ENCODE measurements at places on chromosomes 16 and 17.

- DNase-seq: peak; percentile 65
These were observed at the start of gene CACNB1 for GRCh38 chr17:39197380-39198185. Gene CACNB1 (minus strand): TSS chr17:39197669. CDS start chr17:39197495, 174 bp downstream.

GRCh38 chr17:51029568-51030463 is 90.9 kb downstream of the SPAG9 start:
- no peak for DNase-seq

DNA sequence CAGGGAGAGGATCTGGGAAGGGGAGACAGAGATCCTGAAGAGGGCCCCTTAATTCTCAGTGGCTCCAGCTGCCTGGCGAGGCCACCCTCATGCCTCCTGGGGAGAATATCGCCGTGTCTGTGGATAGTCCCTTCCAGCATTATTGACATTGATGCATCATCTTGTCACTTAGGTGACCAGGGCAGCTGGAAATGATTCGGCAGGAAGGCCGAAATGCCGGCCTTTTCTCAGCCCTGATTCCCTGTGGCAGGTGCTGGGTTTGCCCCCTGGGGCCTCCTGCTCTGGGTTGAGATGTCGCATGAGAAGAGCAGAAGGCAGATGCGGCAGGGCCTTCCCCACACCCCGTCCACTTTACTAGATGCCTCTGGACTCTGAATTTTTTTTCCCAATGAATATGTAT is 89.5 kb downstream of the RAP1GAP2 start:
- no peak for DNase-seq

- DNase-seq: no peak
These were observed 19.9 kb downstream of the C17orf100 start for GRCh38 chr17:6671431-6671830.

- DNase-seq: no peak
These were observed 24.8 kb upstream of the MYO18A start for GRCh38 chr17:29205047-29205446.

GRCh38 chr17:46978489-46979146 is 435 bp downstream of the RPRML start:
- DNase-seq: no peak

DNA sequence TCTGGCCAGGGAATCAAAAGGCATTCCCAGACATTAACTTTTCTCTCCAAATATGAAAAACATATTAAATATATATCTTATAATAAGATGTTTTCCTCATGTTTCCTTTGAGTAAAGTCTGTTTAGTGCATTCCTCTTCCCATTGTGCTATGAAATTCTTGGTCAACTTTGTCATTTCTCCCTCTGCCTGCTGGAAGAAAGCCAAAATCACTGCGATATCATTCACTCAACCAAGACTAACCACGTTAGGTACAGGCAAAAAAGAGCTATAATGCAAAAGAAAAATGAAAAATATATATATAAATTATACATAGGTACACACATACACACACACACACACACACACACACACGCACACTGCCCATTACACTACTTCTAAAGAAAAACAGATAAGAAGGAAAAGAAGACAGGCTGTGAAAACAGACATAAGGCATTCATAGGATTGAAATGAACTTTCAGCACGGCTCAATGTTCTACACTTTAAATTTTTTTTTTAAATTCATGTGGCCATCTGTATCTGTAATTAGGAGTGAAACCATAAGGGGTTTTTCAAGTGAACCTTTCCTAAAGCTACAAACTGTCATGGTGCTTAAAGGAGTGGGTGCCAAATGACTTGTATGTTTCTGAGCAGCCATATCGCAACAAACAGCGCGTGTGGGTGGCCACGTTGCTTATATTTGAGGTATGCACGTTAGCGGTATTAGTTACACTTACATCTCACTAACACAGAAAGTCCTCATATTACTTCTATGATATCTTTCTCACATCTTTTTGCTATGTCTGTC is 71.6 kb upstream of the PSMD7 start:
- no peak for DNase-seq

- no peak for DNase-seq
These were observed 2.6 kb downstream of the BAIAP3 start for GRCh38 chr16:1335996-1336395.

DNA sequence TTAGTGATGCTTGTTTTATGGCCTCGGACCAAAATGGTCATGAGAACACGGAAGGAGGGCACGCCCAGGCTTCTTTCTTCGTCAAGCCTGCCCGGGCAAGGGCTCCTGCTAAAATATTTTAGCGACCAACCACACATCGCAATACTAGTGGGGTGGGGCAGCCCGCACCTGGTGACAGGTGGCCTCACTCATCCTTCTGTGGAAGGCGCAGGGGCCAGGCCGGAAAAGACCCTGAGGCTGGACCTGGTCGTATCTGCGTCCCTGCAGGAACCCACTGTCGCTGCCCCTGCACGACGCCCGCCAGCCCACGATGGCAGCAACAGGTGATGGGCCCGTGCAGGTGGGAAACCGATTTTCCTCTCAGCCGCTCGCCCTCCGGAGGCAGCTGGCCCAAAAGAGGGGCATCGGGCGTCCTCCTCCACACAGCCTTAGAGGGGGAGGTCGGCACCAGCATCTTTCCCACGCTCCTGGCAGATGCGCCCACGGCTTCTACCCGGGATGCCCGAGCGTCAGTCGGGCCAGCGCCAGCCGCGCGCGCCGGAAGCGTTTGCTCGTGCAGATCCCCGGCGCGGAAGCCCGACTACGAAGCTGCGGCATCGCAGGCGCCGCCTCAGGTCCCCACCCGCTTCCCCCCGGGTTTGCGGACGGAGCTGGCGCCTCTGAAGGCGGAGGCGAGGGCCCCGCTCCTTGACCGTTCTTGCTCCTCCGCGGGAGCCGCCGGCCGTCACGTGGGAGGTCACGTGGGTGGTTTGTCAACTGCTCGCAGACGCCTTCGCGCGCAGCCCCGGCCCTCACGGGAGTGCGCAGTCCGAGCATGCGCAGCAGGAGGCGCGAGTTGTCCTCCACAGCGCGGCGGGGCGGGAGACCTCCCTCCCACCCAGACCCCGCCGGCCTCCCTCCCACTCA is 22.8 kb upstream of the FOXK2 start:
- DNase-seq: peak; percentile 88

DNA sequence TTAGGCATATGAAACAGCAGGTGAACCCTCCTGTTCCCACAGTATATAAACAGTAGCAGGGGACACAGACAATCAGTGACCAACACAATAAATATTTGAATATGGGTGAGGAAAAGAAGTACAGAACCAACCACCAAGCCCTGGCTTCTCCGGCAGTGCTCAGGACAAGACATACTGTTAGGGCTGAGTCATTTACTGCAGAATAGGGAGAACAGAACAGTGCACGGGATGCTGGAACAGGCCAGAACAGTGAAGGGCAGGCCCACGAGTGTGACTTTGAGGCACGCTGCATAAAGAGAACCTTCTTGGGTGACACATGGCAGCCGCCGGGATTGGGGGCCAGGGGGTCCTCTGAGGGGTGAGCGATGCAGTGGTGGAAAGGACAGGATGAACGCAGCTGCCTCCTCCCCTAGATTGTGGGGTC is 160.4 kb downstream of the CMIP start:
- DNase-seq: no peak

- no peak for DNase-seq
These were observed 7.4 kb downstream of the LASP1 start for GRCh38 chr17:38877130-38877851.

DNA sequence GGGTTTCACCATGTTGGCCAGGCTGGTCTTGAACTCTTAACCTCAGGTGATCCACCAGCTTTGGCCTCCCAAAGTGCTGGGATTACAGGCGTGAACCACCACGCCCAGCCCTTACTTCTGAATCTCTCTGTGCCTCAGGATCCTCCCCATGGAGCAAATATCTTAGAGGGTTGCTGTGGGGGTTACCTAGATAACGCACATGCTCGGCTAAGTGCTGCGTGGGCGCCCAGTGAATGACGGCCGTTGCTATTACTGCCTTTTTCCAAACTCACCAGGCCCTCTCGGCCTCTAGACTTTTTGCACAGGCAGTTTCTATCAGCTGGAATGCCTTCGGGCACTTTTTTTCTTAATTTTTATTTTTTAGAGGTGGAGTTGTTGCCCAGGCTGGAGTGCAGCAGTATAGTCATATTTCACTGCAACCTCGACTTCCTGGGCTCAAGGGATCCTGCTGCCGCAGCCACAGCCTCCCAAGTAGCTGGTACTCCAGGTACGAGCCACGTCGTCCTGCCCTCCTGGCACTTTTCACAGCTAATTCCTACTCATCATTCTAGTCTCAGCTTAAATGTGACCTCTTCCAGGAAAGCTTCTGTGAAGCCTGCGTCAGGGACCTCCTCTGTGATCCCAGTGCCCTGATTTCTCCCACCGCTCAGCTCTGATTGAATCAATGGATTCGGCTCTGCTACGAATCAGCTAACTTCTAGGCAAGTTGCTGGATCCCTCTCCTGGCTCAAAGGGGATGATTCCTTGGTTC is 8.6 kb downstream of the CCDC102A start:
- no peak for DNase-seq

GRCh38 chr17:2780256-2780655 is 16.0 kb upstream of the RAP1GAP2 start:
- DNase-seq: no peak

DNA sequence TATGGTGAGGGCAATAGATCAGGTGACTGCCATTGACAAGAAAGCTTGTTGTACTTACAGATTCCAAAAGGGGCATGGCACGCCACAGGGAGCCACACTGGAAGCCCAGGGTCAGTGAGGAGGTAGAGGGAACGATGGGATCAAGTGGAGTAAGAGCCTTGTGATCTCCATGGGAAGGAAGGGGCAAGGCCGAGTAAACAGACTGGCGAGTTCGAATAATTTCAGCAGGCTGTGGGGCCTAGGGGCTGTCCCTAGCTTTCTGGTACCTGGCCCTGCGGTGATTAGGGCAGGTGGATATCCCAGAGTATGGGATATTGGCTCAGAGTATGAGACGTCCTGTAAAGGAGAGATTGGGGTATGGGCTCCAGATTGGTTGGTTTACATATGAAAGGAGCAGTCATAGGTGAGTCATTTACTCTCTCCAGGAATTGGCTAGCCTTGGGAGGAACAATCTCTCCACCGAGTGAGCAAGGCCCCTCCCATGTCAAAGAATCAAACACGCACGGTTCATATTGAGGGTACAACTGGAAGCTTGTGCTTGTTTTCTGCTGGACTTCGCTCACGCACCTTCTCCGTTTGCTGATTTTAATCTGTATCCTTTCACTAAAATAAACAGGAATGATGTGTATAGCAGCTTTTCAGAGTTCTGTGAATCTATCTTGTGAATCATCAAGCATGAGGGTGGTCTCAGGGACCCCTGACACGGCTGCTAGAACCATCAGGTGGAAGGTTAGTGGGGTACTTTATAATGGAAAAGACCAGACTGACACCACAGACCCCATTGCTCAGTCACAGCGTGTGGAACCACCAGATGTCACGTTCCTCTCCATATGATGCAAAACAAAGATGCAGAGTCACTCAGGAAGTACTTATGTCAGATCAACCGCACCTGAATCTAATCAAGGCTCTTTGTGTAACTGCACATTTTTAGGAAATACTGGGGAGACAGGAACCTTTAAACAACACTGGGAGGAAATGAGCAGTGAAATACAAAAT is 27.9 kb downstream of the GABARAPL2 start:
- DNase-seq: no peak

GRCh38 chr17:16282522-16282921 is 65.5 kb downstream of the PIGL start:
- DNase-seq: no peak

DNA sequence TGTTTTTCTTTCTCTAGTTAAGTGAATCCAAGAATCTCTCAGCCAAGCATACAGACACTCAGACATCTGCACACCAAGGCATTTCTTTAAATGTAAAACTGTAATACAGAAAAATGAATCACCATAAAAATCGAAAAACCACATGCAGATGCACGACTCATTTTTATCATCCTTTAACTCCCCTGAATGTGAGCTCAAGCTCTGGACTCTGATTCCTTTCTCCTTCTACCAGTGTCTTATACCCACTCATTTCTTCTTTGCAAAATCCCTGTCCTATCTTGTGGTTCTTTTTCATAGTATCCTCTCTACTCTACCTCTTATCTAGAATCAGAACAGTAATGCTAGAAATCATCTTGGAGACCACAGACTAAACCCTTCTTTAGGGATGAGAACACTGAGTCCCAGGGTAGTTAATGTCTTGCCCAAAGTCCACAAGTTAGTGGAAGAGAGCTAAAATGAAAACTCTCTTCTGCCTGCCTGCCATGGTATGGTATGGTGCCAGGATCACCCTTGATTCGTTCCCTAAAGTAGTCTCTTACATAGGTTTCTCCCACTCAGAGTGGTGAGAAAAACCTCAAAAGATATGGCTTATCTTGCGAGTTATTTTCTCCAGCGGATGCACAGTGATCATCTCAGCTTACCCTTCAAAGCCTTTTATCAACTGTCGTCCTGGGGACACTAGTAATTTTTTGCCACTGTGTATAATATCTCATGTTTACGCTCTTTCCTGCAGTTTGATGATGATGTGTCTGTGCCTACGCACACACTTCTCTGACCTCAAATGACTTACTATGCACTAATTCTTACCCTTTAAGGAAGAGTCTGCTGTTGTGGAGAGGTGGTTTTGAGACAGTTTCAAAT is 30.2 kb downstream of the BRD7 start:
- DNase-seq: no peak

DNA sequence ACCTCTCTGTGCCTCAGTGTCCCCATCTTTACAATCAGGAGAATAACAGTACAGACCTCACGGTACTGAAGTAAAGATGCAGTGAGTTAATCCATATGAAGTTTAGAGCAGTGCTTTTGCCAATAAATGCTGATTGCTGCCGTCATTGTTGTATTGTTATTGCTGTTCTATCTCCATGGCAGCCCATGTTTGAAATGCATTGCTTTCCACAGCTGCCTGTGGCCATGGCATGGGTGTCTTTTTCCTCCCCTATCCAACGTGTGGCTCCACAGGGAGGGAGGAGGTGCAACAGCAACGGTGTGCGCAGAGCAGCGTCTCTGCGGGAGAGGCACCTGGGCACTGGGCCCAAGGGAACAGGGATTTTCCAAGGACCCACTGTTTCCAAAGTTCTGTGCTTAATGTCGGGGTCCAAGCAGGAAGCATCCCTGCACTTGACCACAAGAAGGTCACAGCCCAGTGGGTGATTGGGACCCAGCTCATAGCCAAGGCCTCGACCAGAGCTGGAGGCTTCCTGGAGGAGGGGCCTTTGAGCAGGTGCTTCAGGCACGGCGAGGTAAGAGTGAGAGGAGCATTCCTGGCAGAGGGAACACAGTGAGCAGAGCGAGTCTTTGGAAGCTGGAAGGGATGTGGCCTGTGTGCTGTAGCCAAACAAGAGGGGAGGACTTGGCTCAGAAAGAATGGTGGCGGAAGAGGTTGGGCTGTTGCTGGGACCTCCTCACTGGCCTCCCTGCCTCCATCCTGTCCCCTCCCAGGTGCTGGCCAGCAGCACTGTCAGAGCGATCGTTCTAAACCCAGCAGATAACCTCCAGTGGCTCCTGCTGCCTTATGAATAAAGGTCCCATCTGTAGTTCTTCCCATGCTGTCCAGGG is 3.9 kb downstream of the RAI1 start:
- no peak for DNase-seq

- DNase-seq: no peak
These were observed 95.8 kb upstream of the CORO6 start for GRCh38 chr17:29718446-29719039.

GRCh38 chr16:57255686-57256415 is 10.8 kb downstream of the ARL2BP start:
- DNase-seq: no peak

GRCh38 chr17:80102664-80103448 is 1.5 kb downstream of the GAA start:
- DNase-seq: no peak

Measured in CD8-positive, alpha-beta T cell (primary cell).